ENCODE measurements at places on chromosomes 11 and 22.

- no peak for DNase-seq
Measured at GRCh38 chr11:61779666-61780525, 12.5 kb downstream of the TMEM258 start.

DNA sequence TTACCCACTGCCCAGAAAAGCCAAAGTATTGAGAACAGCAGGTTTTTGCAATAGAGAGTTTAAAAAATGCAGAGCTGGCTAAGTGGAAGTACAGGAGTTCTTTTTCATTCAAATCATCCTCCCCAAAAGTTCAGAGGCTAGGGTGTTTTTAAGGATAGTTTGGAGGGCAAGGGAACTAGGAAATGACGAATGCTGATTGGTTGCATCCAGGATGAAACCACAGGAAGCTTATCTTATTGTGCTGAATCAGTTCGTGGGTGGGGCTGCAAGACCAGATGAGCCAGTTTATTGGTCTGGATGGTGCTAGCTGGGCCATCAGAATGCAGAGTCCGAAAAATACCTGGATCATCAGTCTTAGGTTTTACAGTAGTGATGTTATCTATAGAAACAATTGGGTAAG, 1427.1 kb downstream of the LRRC4C start:
- no peak for DNase-seq

DNA sequence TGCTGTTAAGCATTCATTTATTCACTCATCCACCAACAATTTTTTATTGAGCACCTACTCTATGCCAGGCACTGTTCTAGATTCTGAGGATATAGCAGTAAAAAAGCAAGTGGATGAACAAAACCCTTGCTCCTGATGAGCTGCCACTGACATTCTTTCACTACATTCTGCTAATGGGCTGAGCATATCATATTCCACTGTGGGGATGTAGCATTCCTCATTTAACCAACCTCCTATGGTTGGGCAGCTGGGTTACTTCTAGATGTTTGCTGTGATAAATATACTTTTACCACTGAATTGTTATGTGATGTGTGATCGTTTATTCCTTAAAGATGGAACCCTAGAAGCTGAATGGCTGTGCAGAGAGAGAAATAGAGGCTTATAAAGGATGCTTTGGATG, 176.9 kb downstream of the MN1 start:
- DNase-seq: no peak

DNA sequence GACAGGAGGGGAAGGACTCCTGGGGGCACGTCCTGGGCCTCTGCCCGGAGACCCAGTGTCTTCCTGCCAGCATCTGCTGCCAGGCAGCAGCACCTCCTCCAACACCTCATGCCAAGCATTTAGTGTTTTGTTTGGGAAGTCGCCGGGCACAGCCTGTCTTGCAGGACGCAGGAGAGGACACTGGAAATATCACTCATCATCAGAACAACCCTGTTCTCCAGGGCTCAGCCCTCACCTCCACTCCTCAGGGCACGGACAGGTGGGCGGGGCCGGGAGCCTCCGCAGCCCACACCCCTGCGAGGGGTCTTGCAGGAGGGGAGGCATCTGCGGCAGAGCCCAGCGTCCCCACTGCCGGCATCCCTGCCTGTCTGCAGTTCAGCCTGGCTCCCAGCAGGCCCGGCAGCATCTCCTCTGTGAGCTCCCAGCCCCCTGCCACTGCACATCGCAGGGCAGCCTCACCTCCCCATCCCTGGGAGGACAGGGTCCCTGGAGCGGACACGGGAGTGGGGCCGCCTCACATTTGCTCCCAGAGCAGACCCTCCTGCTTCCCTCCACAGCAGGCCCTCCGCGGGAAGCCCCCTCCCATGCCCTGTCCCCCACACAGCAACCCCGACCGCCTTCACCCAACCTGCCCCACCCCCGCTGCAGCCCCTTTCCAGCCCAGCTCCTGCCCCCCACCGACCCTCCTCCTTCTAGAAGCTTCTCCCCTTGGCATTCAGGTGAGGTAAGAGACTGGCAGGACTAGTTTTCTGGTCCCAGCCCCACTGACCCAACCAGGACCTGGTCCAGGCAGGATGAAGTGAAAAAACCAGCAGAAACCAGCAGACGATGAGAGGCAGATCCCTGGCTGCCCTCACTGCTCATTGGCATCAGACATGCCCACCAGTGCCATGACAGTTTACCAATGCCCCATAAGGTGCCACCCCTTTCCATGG, 72.7 kb downstream of the BRD1 start:
- no peak for DNase-seq

DNA sequence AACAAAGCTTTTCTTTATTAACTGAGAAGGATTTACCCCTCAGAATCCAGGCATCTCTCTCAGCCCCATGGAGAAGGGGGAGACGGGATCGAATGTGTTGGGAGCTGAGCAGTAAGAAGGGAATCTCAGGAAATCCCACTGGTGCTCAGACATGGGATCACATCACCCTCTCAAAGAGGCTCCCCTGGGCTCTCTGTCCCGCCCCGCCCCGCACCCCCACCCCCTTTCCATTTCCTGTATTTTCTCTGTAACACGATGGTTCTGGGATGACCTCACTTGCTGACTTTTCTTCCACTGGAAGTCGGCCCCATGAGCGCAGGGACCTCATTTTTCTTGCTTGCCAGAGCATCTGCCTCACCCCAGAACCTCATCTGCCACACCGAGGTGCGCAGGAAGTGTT, 100.0 kb downstream of the RPS6KA4 start:
- DNase-seq: no peak

- no peak for DNase-seq
Measured at GRCh38 chr22:31144223-31144622, 3.9 kb upstream of the PLA2G3 start.

DNA sequence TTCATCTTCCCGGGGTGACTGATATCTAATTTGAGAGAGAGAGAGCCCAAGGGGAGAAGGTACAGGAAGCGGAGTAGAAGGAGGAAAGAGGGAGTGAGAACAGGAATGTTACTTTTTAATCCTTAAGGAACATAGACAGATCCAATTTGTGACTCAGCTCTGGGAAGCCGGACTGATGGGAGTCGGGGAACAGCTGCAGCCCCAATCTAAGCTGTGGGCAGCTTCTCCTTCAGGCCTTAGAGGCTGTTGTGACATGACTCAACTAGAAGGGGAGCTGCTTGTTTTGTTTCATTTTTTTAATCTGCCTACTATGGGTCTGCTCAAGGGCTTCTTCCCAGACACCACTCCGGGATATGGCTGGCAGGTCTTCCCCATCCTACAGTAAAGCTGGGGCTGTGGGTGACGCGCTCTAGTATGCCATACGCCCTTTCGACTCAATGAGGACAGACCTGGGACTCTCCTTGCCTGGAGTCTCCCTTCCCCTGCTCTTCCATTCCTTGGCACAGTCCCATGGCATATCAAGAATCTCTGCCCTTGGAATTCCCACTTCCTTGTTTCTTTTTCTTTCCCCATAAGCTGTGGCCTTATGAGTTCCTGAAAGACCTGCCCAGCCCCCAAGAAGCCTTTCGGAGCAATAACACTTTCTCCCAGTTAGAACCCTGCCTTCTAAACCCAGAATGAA, 103.3 kb upstream of the AKIP1 start:
- DNase-seq: no peak

DNA sequence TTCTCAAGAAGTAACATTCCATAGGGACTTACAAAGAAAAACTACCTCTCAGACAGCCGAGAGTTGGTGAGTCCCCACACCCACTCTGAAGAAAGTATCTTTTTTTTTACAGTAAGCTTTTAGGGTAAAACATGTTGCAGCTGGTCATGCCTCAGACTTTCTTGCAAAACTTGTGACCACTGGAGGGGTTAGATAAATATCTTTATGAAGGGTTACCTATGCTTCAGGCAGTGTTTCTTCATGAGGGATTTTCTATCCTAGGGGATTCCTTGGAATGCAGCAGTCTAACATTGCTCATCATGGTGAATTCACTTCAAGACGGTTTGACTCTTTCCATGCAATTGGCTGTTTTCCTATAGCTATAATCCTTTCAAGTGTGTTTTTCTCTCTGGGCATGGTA, 20.8 kb upstream of the SNX19 start:
- DNase-seq: no peak
